ENCODE measurements at places on chromosomes 4 and X. TPM values are rescaled to one million over a fixed set of nuclear protein-coding genes. Genes with fewer than 3 reads are reported as not detected.

NDNF gene
- total RNA-seq, result 0.28 TPM

CXCL6 gene
- total RNA-seq, result not detected

TBC1D1 gene
- total RNA-seq, result 62.3 TPM

PCSK1N gene
- total RNA-seq, result 1.4 TPM

AMBN gene
- total RNA-seq, result not detected

MAGEC3 gene
- total RNA-seq, result not detected

- no peak overlapping the region for H3K27ac ChIP-seq
- H3K36me3 ChIP-seq, result no peaks in the 10 kb centered on the region
- H3K27me3 ChIP-seq, result peaks cover 2% of the 10 kb centered on the region
- H3K4me1 ChIP-seq, result no peaks in the 10 kb centered on the region
Measured at GRCh38 chr4:182478475-182478874, 235.3 kb downstream of the TENM3 start.

GRCh38 chr4:81346719-81347118 lies 125.0 kb downstream of the RASGEF1B start:
- H3K4me1 ChIP-seq, result no peaks in the 10 kb centered on the region
- no peak overlapping the region for H3K4me3 ChIP-seq
- H3K36me3 ChIP-seq, result no peaks in the 10 kb centered on the region
- no peak for DNase-seq

DNA sequence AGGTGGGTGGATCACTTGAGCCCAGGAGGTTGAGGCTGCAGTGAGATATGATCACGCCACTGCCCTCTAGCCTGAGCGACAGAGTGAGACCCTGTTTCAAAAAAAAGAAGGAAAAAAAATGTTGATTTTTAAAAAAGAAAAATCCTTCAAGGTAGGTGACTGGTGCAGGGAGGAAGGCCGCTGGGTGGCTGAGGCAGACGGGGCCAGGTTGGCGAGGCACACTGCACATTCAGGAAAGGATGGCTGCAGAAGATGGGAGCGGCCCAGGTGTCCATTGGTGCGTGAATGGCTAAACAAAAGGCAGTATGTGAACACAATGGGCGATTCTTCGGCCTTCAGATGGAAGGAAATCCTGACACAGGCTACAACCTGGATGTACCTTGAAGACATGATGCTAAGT lies 30.4 kb downstream of the DCTD start:
- no peak overlapping the region for H3K27ac ChIP-seq
- no peaks in the 10 kb centered on the region for H3K27me3 ChIP-seq
- H3K36me3 ChIP-seq, result peaks cover 82% of the 10 kb centered on the region

DNA sequence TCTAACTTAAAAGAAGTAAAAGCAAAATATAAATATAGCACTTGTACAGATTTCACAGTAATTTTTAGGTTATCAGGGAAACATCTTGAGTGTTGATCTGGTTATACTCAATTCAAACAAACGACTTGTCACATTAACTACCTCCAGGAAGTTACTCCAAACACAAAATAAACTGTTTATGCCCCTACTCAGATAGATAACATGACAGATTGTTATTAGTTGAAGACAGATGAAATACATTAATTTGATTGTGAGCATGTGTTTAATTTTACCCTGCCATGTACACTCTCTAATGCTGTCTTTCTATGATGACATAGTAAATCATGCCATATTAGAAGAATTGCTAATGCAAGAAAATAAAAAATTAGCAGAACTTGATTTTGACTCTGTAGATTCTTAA lies 88.0 kb downstream of the RAB28 start:
- H3K4me3 ChIP-seq, result no peak overlapping the region
- no peak overlapping the region for H3K27ac ChIP-seq
- H3K36me3 ChIP-seq, result peaks cover 3% of the 10 kb centered on the region

DNA sequence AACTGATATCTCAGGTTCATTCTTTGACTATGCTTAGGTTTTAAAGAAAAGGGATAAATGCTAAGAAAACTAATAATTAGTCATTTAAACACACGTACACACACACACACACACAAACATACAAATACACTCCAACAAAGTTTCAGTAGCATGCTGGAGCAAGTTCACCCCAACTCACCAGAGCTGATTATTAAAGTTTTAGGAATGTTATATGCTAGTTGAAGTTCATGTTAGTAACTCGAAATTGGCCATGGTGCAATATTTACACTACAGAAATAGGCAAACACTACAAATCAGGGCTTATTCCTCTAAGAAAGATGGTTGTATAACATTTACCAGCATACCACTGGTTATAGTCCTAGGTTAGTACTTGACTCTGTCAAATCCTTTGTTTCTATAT lies 384.0 kb upstream of the DIPK2B start:
- H3K27me3 ChIP-seq, result peaks cover 3% of the 10 kb centered on the region
- DNase-seq, result no peak
- no peak overlapping the region for H3K27ac ChIP-seq

- H3K4me3 ChIP-seq, result no peak overlapping the region
- no peak for DNase-seq
- H3K27me3 ChIP-seq, result peaks cover 5% of the 10 kb centered on the region
Measured at GRCh38 chr4:177266506-177266905, 43.2 kb upstream of the NEIL3 start.

DNA sequence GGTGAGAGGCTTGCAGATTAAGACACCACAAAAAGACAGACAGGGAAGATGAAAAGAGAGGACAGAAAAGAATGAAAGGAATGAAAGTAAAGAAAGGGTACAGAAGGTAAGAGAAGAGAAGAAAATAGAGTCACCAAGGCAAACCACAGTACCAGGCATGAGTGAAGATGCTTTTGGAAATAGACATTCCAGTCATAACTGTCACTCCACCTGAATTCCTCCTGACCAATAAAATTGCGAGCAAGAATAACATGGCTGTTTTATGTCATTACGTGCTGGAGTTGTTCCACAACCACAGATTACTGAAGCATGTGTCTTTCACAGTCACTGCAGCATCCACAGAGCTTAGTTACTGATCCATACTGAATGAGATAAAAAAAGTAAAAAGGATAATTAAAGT lies 864.9 kb upstream of the SLIT2 start:
- H3K27me3 ChIP-seq, result no peaks in the 10 kb centered on the region
- no peaks in the 10 kb centered on the region for H3K36me3 ChIP-seq
- no peak overlapping the region for H3K27ac ChIP-seq

GRCh38 chr4:48589098-48589445 lies 99.0 kb downstream of the ZAR1 start:
- DNase-seq, result no peak
- H3K36me3 ChIP-seq, result peaks cover 48% of the 10 kb centered on the region
- no peak overlapping the region for H3K27ac ChIP-seq
- H3K27me3 ChIP-seq, result no peaks in the 10 kb centered on the region
- H3K4me1 ChIP-seq, result peaks cover 12% of the 10 kb centered on the region

- no peak overlapping the region for H3K4me3 ChIP-seq
- no peak overlapping the region for H3K27ac ChIP-seq
- no peak for DNase-seq
- no peaks in the 10 kb centered on the region for H3K27me3 ChIP-seq
- H3K36me3 ChIP-seq, result no peaks in the 10 kb centered on the region
Measured at GRCh38 chr4:174669270-174669669, 147.0 kb upstream of the HPGD start.

DNA sequence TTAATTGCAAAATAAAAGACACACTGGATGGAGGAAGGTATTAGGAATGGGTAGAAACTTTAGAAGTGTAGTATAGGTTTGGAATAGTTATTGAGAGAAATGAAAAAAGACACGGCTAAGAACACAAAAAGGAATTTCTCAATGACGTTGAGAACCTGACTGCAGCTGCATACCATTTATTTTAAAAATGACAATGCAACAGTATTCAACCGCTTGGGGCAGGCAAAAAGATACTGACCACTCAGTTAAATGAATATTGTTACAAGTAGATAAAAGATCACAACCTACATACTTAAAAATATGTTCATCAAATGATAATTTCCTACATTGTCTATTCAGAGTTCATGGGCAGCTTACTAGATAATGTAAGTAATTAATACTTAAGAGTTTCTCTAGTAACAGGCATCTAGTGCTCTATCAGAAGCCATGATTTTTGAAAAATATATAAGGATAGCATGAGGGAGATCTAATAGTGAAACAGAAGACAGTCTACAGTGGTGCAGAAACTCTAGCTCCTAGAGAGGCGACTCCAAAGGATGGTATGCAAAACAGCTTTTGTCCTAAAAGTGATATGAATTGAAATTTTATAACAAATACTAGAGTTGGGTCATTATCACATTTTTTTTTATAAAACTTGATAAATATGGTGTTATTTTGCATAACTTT lies 216.2 kb upstream of the VEGFC start:
- H3K27me3 ChIP-seq, result no peaks in the 10 kb centered on the region
- no peak overlapping the region for H3K27ac ChIP-seq
- H3K4me1 ChIP-seq, result no peaks in the 10 kb centered on the region
- no peaks in the 10 kb centered on the region for H3K36me3 ChIP-seq
- no peak overlapping the region for H3K4me3 ChIP-seq

GRCh38 chr4:7939377-7940108 lies at the start of gene AFAP1:
Gene AFAP1, minus strand, starts transcription at chr4:7939861. Its CDS starts 67,783 bp downstream, at chr4:7872078.
- H3K27me3 ChIP-seq, result peaks cover 16% of the 10 kb centered on the region
- peak within 1 kb of the TSS; percentile 55 for H3K4me3 ChIP-seq
- H3K4me1 ChIP-seq, result peaks cover 13% of the 10 kb centered on the region
- H3K27ac ChIP-seq, result no peak within 1 kb of the TSS

DNA sequence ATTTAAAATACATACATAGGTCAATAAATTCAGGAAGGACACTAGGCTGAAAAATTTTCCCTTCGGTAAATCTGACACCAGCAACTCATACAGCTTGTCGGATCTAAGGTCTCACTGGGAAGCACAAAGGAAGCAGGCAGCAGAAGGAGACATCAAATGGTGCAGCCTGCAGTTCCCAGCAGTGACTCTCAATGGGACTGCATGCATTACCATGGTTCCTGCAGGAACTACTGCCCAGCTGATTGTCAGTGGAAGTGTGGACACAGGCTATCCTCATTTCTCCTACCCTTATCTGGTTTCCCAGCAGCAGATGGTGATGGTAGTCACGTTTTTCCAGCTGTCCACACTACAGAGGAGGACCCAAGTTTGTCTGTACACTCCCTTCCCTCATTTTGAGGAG lies 113.3 kb downstream of the PPP1R2C start:
- no peak overlapping the region for H3K27ac ChIP-seq
- DNase-seq, result no peak
- no peak overlapping the region for H3K4me3 ChIP-seq
- no peaks in the 10 kb centered on the region for H3K36me3 ChIP-seq
- no peaks in the 10 kb centered on the region for H3K27me3 ChIP-seq
- no peaks in the 10 kb centered on the region for H3K4me1 ChIP-seq

DNA sequence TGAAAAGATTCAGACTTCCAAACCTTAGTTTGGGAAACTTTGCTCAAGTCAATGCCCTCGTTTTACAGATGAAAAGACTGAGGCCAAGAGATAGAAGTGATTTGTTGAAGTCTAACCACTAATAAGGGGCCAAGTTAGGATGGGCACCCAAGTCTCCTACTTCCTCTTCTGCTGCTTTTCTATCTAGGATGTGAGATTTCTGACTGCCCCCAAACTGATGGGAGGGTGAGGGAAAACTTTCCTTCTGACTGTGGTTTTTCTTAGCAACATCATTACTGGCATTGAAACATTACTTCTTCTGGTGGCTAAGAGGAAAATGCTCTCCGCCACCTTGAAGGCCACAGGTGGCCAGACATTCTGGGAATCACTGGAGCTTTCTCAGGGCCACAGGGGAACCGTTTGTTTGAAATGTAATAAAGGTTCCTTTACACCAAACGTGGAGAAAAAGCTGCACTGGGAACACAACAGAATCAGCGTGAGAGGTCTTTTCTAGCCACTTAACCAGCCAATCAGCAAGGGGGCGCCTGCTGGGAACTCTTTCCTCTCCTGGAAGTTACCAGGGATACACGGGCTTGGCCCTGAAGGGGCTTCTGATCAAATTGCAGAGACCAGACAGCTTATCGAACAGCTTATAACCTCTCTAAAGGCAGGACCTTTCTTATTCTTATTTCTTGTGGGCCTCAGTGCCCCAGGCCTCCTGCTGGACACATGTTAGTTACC lies 115.9 kb upstream of the TEX13D start:
- peaks cover 6% of the 10 kb centered on the region for H3K36me3 ChIP-seq
- H3K27me3 ChIP-seq, result no peaks in the 10 kb centered on the region
- peak overlapping the region; percentile 97 for H3K27ac ChIP-seq
- peaks cover 79% of the 10 kb centered on the region for H3K4me1 ChIP-seq

DNA sequence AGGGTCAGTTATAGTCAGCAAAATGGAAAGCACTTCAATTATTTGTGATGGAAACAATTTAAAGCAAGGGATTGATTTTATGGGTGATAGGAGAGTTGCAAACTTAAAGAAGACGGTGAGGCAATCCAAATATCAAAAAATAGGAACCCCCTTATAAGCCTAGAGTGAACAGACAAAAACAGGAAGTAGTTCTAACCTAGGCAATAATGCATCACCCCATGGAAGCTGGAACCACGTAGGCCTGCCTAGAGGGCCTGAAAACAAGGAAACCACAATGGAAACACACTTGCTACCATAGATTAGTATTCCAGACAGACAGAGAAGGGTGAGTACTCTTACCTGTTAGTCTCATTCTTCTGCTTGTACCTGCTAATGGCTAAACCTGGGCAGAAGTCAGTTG lies 13.5 kb upstream of the GK2 start:
- H3K4me1 ChIP-seq, result no peaks in the 10 kb centered on the region
- no peak for DNase-seq
- H3K27me3 ChIP-seq, result no peaks in the 10 kb centered on the region
- no peak overlapping the region for H3K27ac ChIP-seq

DNA sequence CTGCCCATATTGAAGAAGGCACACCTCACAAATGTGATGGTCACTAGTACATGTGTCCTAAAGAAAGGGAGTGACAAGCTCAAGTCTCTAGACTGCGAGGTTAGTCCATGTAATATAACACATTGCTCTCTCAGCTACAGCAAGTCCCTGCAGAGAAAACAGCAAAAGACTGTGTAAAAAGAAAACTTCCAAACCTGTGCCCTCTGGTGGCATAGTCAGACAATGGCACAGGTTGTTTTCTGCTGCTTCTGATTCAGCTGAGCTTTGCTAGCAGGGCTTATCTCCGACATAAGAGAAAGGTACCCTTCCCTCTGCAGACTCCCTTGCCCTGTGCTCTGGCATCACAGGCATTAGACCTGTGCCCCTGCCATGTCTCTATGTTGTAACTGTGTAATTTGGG lies 1.4 kb upstream of the SERPINA7 start:
- no peaks in the 10 kb centered on the region for H3K36me3 ChIP-seq
- no peaks in the 10 kb centered on the region for H3K27me3 ChIP-seq
- no peak for DNase-seq
- no peak overlapping the region for H3K27ac ChIP-seq

DNA sequence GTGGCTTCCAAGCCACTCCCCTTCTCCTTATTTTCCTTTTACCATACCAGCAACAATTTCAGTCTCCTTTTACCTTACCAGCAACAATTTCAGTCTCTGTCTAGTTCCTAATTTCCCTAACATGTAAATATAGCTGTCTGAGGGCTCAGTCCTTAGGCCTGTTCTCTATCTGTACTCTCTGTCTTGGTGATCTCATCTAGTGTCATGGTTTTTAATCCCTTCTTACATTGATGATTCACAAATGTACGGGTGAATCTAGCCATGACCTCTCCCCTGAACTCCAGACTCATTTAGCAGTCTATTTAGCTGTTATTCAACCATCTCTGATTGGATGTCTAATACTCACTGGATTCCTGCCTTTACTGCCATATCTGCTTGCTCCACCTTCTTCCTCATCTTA lies 7.2 kb downstream of the IL15 start:
- H3K4me1 ChIP-seq, result peaks cover 16% of the 10 kb centered on the region
- H3K27ac ChIP-seq, result no peak overlapping the region
- DNase-seq, result no peak
- H3K36me3 ChIP-seq, result no peaks in the 10 kb centered on the region
- no peak overlapping the region for H3K4me3 ChIP-seq

GRCh38 chr4:53013873-53014775 lies 152.0 kb downstream of the RASL11B start:
- no peak overlapping the region for H3K4me3 ChIP-seq
- H3K27ac ChIP-seq, result no peak overlapping the region
- H3K27me3 ChIP-seq, result no peaks in the 10 kb centered on the region
- no peaks in the 10 kb centered on the region for H3K36me3 ChIP-seq

Data from activated CD4-positive, alpha-beta memory T cell treated with anti-CD3 and anti-CD28 coated beads, Interleukin-2, amount 10 ng/mL, durations not matched to agents 7 days and 5 days (primary cell).